ENCODE measurements at places on chromosomes 1 and 21. TPM values are rescaled to one million over a fixed set of nuclear protein-coding genes. Genes with fewer than 3 reads are reported as not detected.

FAM110D gene
- total RNA-seq, result not detected

HNRNPU gene
- 508 TPM for total RNA-seq

SPRR2E gene
- not detected for total RNA-seq

GATAD2B gene
- 5.3 TPM for total RNA-seq

TPTE gene
- not detected for total RNA-seq

SPRR1A gene
- total RNA-seq, result not detected

DDAH1 gene
- total RNA-seq, result 50.2 TPM

DDX20 gene
- total RNA-seq, result 14.3 TPM

EDEM3 gene
- 11.8 TPM for total RNA-seq

ETV3L gene
- not detected for total RNA-seq

OR2G6 gene
- not detected for total RNA-seq

DSTYK gene
- 4.8 TPM for total RNA-seq

SRSF11 gene
- 118 TPM for total RNA-seq

ATP1A2 gene
- total RNA-seq, result not detected

All from HepG2 (cell line).